NCI-H526 treated with DMSO at 0.1 percent for 48 hours (cell line): ENCODE measurements at places on chromosomes 6 and 20.

DNA sequence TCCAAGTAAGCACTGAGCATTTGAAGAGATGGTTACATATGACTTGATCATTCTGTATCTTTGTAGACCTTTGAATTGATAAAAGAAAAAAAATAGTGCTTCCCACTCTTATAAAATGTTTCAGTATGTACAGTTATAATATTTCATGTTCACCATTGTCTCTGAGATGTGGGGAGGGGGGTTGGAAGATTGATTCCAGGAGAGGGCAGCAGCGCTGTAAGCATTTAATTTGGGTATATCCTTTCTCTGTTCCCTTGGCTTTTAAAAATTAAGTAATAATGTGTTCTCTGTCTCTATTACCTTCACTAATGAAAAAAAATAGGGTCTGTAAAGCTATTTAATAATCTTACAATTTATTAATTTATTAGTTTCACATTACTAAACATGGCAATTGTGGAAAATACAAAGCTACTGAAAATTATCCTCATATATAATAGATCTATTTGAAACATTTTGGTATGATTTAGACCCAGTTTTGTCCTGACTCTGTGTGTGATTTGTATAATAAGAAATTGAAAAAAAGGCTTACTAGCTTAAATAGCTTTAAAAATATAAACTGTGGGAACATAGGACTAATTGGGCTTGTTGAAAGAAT lies 341.2 kb downstream of the CDKAL1 start:
- DNase-seq: peak; percentile 64

- no peak for DNase-seq
Observed at GRCh38 chr20:35788796-35789195, 17.0 kb downstream of the PHF20 start.

- DNase-seq: no peak
Observed at GRCh38 chr6:53912661-53913060, 117.9 kb downstream of the LRRC1 start.

- no peak for DNase-seq
Observed at GRCh38 chr6:132495604-132496079, 17.3 kb downstream of the STX7 start.

GRCh38 chr6:341914-342831 lies 49.4 kb upstream of the IRF4 start:
- no peak for DNase-seq

DNA sequence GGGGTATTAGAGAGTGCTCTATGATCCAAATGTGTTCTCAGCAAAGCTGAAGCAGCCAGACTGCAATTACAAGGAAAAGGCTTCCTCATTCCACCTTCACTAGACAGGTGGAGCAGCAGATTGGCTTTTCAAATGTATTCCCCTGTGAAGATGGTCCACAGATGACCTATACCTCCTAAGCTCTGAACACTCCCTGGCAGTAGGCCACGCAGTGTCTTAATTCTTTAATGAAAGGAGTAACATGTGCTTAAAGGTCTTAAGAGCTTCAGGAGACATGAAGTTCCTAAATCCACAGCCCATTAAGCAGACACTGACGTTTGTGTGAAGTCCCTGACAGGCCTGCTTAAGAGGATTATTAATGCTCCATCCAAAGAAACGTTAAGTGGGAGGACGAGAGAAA lies 138.9 kb upstream of the NUP153 start:
- DNase-seq: no peak

GRCh38 chr20:1825938-1826445 lies 69.2 kb upstream of the SIRPA start:
- DNase-seq: no peak

DNA sequence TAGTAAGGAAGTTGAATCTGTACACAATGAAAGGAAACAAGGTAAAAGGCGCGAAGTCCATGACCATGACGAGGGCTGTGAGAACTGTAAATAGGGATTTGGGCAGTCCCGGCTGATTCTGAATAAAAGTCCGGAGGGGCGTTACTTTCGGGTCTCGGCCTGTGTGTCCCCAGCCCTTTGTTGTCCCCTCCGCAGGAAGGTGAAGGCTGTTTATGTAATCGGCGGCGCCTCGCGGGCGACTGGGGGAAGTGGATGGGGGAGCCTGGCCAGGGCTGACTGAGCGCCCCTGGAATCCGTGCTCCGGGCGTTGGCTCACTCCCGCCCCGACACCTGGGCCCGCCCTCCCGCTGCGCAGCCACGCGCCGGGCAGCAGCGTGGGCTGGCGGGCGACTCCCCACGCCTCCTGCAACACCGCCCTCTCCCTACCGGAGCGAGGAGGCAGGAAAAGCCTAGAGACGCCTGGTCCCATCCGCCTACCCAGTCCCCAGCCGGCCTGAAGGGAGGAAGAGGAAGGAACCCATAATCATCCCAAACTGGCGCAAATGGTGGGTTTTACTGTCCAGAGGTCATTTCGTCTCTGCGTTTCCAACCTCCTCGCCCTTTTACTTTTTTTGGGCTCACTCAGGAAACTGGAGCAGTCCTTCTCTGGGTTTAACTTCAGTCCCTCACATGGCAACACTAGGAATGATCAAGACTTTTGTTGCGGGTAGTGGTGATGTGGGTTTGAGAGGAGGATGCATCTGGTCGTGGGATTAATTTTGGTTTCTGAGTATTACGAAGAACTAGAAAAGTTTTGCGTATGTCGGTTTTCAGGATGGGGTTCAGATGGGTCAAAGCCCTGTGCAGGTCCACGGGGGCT lies 12.1 kb downstream of the TRIM31 start:
- DNase-seq: no peak

GRCh38 chr20:19019734-19020364 lies 192.6 kb upstream of the SLC24A3 start:
- DNase-seq: no peak

GRCh38 chr6:147142684-147143245 lies 61.5 kb upstream of the STXBP5 start:
- no peak for DNase-seq

DNA sequence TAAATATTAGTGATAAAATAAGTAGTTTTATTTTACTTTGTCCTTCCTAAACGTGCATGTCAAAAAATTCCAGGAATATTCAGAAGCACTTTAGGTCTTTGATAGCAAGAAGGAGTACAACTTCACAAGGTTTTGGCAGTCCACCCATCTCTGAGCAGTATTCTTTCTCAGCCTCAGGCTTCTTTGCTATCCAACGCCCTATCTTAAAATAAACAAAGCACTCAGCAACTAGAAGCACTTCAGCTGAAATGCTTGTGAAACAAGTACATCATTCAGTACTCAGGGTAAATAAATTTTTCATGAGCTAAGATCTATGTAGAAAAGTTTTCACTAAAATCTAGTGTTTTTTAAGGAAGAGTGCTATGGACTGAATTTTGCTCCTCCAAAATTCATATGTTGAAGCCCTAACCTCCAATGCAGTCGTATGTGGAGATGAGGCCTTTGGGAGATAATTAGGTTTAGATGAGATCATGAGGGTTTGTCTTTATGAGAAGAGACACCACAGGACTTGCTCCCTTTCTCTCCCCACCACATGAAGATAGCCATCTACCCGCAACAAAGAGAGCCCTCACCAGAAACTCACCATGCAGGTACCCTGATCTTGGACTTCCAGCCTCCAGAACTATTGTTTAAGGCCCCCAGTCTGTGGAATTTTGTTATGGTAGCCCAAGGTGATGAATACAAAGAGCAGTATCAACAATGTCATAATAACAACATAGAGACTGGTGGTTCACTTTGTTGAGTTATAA lies 539.1 kb downstream of the TFAP2A start:
- no peak for DNase-seq

DNA sequence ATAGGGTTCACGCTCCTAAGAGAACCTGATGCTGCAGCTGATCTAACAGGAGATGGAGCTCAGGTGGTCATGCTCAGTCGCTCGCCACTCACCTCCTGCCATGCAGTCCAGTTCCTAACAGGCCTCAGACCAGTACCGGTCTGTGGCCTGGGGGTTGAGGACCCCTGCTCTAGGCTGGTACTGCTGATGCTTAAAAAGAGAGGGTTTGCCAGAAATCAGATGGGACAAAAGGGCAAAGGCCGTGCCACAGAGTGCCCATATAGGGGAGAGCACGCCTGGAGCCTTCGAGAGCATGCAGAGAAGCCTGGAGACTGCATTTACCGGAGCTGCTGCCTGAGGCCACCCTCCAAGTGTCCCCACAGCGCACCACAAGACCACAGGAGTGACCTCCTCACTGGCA lies 75.5 kb downstream of the PTPN1 start:
- no peak for DNase-seq

DNA sequence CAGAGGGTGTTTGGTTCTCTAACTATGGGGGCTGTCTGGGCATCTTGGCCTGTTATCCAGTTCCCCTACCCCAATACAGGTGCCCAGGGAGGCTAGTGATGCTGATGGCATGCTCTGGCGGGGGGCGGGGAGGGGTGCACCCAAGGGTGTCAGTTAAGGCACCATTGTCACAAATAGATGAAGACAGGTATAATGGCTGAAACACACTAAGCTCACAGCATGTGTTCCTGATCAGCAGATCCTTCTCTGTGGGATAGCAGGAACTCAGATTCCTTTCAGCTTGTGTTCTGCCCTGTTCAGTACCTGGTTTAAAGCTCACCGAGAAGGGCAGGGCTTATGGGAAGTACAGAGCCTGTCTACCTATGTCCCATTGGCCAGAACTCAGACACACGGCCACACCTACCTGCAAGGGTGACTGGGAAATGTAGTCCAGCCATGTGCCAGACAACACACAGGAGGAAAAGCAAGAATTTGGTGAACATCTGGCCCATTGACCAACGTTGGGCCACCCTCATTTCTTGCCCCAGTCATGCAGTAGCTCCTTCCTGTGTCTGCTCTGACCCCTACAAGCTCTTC lies 3.4 kb upstream of the RSPO4 start:
- peak; percentile 90 for DNase-seq

DNA sequence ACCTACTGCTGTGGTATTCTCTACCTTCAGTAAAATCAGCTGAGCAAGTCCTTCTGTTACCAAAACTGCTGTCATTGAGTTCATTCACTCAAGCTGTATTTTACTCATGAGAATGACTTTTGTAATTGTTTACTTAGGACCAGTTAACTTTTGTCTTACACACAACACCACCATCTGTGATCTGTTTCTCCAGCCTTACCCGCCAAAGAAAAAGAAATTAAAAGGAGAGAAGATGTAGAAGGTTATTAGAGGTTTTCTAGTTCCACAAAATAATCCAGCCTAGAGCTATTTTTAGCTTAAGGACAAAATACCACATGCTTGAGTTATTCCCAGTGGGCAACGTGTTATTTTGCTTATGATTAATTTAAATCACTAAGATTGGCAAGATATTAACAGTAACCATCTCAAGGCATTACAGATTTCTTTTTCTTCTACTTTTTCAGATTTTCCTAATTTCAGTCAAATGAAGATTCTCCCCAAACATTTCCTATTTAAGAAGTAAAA lies 38.2 kb downstream of the FAM8A1 start:
- no peak for DNase-seq

- DNase-seq: no peak
Observed at GRCh38 chr6:24051942-24052589, 73.9 kb upstream of the NRSN1 start.

DNA sequence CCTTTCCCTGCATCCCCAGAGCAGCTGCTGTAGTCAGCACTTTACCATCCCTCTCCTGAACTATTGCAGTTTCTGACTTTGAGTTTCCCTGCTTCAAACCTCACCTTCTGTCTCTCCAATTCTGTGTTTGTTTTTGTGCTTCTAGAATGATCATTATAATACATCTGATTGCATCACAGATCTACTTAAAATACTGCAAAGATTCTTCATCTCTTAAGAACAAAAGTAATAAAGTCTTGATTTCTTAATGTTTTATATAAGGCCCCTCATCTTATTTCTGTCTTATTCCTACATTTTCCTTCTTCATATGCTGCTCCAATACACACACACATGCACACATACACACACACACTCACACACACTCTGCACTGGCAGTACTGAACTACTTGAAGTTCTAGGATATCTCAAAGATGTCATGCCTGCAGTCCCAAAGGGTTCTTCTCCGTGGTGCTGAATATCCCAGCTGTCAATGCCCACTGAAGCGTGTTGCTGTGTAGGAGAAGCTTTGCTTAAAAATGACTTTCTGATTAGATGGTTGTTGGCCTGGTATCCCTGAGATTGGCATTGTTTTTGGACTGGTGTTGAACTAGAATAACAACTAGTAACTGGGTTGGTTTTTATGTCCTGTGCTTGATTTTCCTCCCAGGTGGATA lies 97.2 kb downstream of the MAP3K4 start:
- no peak for DNase-seq

DNA sequence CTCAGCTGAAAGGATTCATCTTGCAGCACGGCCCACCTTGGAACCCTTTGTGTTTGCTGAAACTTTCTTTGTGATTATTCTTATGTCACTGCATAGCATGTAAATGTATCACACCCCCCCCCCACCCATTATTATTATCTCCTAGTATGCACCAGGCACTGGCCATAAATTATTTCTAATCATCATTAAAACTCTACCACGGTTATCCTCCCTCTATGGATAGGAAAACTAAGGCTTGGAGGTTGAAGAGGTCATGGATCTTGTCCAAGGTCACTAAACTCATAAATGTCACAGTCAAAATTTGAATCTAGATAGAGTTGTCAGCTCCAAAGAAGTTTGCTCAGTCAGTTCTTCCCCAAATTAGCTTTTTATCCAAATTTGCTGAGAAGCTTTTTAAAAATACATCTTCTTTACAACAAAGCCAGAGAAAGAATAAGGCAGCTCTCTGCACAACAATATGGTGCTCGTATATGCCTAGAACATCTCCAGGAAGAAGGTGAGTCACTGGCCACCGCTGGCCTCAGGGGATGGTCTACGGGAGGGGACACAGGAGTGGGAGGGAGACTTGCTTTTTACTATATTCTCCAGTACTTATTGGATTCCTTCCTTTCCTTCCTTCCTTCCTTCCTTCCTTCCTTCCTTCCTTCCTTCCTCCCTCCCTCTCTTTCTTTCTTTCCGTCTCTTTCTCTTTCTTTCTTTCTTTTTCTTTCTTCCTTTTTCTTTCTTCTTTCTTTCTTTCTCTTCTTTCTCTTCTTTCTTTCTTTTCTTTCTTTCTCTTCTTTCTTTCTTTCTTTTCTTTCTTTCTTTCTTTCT lies 134.5 kb downstream of the VEGFA start:
- DNase-seq: no peak

- DNase-seq: no peak
Observed at GRCh38 chr6:88380083-88380482, 213.9 kb upstream of the CNR1 start.

DNA sequence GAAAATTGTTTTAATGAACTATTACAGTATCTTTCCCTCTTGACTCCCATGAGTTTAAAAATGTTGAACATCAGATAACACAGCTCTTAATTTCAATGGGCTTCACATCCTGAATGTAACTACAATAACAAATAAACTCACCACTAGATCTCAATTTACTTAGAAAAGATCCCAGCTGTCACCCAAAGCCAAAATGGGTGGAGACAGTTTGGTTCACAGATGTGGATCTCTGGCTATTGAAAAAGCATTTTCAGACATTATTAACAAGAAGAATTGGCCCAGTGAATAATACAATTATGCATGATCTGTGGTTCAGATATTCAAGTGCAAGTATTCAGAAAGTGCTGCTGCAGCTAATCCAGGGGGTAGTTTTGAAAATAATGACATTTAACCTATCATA lies 184.7 kb upstream of the RALGAPA2 start:
- no peak for DNase-seq

- no peak for DNase-seq
Observed at GRCh38 chr6:129507059-129507807, 202.7 kb downstream of the ARHGAP18 start.

- no peak for DNase-seq
Observed at GRCh38 chr20:19785173-19785982, 27.3 kb downstream of the RIN2 start.
